T-helper 1 cell (primary cell): ENCODE measurements at places on chromosomes 1 and 21.
A peak's percentile ranks its signal among the peaks of the same experiment; 100 is the strongest.

GRCh38 chr1:220217383-220217988 lies 54.8 kb downstream of the RAB3GAP2 start:
- DNase-seq = no peak

DNA sequence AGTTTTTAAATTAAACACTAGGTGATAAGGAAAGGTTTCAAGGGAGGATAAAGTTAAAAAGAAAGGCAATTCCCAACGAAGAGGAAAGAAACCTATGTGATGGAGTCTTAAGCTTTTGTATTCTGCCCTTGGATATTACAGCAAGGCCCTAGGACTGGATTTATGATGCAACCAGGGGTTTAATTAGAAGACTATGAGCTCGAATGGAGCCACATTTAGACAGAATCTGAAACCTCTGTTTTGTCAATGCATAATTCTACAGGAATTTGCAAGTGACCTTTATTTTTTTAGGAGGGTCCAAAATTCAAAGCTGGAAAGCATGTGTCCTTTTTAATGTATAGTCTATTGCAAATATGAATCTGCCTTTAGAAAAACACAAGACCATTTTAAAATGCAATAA lies 37.9 kb downstream of the TGFB2 start:
- DNase-seq = no peak

GRCh38 chr1:86913399-86913895 lies 479 bp downstream of the SELENOF start:
- DNase-seq = no peak

- DNase-seq = no peak
These were observed 9.8 kb downstream of the BARHL2 start for GRCh38 chr1:90707363-90707710.

DNA sequence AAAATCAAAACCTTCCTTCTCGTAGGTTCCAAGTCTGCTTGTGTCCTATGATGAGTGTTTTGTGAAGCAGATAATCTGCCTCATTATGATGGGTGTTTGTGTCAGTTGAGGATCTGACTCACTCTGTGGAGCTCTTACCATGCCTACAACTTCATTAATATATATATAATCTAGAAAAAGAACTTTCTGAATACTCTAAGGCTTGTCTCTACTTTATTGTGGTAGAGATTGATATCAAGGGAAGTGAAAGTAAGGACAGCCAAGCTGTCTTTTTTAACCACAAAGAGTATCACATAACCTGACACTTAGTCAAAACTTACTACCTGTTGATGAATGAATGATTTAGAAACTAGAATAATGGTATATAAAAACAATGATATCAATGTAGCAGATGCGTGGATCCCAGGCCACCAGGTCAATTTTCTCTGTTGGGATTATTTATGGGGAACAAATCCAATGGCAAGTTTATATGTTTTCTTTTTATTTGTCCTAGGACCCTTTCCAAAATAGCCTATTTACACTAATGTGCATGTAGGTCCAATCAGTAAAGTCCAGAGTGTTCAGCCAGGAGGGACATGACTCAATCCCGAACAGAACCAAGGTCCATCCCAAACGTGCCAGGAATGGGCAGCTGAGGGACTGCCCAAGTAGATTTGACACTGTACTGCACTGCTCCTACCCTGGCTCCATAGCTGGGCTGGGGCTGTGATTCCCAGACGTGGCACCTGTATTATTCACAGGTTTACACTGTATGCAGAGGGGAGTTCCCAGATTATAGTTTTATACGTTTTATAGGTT lies 182.3 kb upstream of the GREM2 start:
- peak; percentile 20 for DNase-seq

DNA sequence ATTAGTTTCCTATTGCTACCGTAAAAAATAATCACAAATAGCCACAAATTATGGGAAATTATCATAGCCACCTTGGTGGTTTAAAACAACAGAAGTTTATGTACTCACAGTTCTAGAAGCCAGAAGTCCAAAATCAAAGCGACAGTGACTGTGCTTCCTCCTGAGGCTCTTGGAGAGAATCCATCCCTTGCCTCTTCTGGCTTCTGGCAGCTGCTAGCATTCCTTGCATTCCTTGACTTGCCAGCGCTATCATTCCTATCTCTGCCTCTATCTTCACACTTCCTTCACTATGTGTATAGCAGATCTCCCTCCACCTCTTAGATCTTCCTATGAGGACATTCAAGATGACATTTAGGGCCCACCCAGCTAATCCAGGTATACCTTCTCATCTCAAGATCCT lies 180.1 kb upstream of the USP25 start:
- DNase-seq = no peak

- no peak for DNase-seq
These were observed 143.8 kb upstream of the PKN2 start for GRCh38 chr1:88540255-88540654.

DNA sequence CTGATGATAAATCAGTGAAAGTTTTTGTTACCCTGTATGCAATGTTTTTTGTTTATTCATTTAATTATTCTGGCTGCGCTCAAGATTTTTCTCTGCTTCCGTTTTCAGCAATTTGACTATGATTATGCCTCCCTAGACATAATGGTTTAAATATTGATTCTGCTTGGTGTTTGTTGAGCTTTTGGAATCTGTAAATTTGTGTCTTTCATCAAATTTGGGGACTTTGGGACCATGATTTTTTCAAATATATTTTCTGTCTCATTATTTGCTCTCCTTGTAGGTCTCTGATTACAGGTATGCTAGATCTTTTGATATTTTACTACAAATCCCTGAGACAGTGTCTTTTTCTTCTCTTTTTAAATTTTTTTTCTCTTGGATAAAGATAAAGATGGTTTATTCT lies 92.1 kb downstream of the CACHD1 start:
- no peak for DNase-seq

DNA sequence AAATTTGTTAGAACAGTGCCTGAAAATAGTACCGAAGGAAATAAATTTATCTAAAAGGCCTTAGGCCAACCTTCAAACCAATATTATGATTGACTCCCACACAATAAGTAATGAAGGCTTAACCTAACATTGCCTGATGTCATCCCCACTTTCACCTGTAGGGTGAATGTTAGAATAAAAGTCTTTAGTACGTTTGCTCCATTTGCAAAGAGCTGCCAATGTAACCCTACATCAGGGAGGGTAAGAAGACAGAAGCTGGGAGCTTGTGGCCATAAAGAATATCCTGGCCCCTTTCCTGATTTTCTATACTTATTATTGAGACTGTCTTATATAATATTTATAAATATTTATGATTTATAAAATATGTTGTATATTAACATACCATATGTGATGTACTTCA lies 661.8 kb upstream of the CXADR start:
- no peak for DNase-seq

- no peak for DNase-seq
These were observed 40.0 kb upstream of the UBE2U start for GRCh38 chr1:64163431-64163830.

- DNase-seq = no peak
These were observed 208.7 kb downstream of the FGGY start for GRCh38 chr1:59505596-59506028.

DNA sequence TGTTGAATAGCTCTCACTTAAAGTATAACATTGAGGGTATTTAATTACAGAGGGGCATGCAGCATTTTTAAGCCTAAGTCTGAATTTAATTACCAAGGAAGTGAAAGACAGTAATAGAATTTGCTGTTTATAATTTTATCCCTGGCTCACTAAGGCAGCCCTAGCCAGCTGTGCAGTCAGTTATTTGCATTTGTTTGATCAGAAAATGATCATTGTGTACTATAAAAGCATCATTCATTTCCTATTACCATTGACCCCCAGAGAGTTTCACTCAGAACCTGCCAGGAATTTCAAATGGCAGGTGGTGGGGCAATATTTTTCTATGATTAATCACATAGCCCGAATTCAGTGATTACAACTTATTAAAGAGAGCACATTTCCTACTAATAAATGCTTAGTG lies 277.1 kb upstream of the KAZN start:
- DNase-seq = no peak

- DNase-seq = no peak
These were observed 172.8 kb downstream of the MATN1 start for GRCh38 chr1:30550365-30551220.

- DNase-seq = no peak
These were observed 2.2 kb upstream of the CRABP2 start for GRCh38 chr1:156707417-156708217.

DNA sequence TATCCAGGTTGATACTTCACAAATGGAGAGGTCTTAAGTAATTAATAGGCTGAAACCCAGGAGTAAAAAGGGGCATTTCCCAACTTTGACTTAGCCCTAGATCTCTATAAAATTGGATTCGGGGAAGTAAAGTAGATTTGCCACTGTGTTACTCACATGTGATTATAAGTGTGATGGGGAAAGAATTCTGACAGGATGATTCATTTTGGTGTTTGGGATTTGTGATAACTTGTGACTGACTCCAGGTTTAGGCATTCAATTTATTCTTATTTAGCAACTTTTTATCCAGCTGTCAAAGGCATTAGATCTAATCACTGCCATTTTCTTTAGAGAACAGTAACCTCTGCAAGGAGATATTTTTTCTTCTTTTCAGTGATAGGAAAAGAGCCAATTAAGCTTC lies 175.5 kb downstream of the ASTN1 start:
- no peak for DNase-seq

GRCh38 chr1:201917362-201918033 lies 28.8 kb downstream of the SHISA4 start:
- no peak for DNase-seq

GRCh38 chr1:3377604-3378279 lies 76.7 kb upstream of the ARHGEF16 start:
- no peak for DNase-seq

DNA sequence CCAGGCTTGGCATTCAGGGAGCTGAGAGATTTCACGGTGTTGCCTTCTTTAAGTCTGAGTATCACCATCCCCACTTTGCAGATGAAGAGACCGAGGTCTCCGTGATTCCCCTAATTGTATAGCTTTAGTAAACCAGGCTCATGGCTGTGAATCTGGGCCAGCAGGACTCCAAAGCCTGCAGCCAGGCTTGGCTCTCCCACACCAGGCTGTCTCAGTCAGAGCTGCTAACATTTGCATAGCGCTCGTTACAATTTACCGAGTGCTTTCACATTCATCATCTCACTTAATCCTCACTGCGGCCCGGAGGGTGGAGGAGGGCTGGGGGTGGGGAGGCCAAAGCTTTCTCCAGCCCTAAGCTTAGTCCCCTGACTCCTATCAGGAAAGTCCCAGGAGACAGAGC lies 11.7 kb downstream of the C1orf94 start:
- DNase-seq = no peak

DNA sequence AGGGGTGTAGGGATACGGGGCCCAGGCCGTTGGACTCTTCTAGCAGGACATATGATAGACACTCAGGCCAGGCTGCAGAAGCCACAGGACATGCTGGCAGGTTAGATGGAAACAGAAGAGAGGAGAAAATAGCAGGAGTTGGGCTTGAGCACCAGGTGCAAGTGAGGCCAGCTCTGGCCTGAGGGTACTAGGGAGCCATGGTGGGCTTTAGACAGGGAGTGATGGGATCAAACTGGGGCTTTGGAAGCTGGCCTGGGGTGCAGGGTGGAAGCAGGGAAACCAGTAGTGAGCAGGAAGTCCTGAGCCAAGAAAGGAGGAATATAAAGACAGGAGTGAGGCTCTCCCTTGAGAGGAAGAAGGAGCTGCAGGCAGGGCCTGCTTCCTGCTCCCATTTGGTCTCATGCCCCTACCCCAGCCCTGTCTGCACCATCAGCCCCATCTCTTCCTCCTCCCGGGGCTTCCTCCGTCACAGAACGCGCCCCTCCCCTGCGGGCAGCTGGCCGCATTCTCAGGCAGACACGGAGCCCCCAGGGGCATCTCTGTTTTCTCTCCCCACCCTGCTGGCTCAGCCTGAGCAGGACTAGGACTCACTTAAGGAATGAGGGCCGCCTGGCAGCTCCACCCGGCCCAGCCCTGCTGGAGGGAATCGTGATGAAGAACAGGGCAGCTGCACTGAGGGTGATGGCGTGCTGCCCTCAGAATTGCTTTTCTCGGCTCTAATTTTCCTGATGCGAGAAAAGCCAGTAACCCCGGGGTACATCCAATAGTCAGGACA lies 165.5 kb upstream of the TMEM51 start:
- DNase-seq = no peak

DNA sequence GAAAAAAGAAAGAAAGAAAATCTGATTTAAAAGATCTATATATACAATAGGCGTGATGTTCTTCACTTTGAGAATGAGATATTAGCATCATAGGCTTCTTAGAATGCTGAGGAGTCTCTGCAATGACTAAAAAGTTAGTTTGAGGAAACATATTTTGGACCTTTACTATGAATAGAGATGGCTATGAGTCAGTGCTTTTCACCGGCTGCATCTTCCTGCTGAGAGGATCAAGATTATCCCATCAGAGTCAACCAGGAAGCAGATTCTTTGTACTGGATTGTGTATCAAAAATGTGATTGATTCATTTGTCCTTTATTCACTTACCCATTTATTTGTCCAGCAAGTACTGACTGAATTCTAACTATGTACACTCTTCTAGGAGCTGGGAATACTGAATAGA lies 144.2 kb downstream of the KCNK2 start:
- no peak for DNase-seq

GRCh38 chr21:22174746-22175145 lies 1176.5 kb downstream of the NCAM2 start:
- no peak for DNase-seq

DNA sequence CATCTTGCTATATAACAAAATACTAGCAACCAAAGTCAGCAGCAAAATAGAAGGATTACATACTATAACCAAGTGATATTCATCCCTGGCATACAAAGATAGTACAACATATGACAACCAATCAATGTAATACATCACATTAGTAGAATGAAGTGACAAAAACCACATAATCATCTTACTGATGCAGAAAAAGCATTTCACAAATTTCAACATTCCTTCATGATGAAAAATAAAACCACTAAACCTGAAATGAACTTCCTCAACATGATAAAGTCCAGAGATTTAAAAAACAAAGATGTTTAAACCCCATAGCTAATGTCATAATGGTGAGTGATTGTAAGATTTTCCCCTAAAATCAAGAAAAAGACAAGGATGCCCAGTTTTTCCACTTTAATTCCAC lies 18.6 kb downstream of the RO60 start:
- DNase-seq = no peak

DNA sequence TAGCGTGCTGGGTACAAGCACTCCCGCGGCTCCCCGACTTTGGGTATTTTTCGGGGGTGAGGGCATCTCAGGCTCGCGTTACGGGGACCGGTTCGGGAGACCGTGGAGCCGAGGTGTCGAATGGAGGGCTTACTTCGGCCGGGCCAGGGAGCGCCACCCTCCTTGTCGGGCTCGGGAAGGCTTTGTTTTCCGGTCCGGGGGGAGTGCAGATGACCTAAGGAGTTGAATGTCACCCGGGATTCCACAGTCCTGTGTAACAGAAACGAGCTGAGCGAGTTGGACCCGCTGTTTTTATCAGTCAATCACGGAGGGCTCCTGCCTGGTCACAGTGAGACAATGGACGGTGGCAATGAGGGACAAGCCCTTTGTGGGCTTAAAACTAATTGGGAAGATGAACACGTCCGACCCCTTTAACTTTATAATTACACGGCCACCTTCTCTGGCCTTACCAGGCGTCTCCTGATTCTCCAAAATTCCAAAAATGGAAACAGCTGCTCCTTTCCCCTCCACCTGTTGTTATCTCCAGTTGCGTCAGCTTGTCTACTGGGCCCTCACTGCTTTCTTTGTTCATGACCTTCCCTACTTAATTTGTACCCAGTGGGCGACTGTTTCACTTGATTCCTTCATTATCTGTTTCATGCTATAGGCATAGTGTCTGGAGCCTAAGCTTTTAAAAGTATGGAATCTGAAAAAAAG lies 929 bp upstream of the TRIM45 start:
- DNase-seq = no peak

- DNase-seq = no peak
These were observed 72.2 kb upstream of the C1orf87 start for GRCh38 chr1:60145771-60146170.

GRCh38 chr1:67708606-67709005 lies 23.6 kb downstream of the GADD45A start:
- DNase-seq = no peak
